ENCODE measurements at places on chromosomes 5 and 9. TPM values are rescaled to one million over a fixed set of nuclear protein-coding genes. Genes with fewer than 3 reads are reported as not detected.

- DNase-seq = peak; percentile 39
These were observed 707 bp downstream of the GTF3C5 start for GRCh38 chr9:133031496-133031911.

GRCh38 chr5:17087035-17087434, 130.4 kb upstream of the BASP1 start:
- no peak for DNase-seq

DNA sequence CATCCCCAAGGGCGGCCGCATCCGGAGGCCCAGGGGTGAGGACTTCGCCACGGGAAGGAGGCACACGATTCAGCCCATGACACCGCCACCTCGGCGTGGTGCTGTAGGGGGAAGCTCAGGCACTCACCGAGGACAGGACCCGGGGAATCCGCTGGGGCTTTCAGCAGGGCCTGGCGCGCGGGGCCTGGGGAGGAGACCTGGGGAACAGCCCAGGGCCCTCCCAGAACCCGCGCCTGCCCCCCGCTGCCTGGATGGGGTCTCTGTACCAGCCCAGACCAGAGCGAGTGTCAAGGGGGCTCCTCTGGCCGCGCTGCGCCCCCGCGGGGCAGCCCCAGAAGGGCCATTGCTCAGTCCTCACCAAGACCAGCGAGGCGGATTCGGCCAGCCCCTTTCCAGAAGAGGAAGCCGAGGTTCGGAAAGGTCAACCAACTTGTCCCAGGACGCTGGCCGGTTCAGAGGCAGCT, 12.8 kb downstream of the COL23A1 start:
- no peak for DNase-seq

GRCh38 chr9:114472765-114473446, 32.4 kb downstream of the WHRN start:
- no peak for DNase-seq

DNA sequence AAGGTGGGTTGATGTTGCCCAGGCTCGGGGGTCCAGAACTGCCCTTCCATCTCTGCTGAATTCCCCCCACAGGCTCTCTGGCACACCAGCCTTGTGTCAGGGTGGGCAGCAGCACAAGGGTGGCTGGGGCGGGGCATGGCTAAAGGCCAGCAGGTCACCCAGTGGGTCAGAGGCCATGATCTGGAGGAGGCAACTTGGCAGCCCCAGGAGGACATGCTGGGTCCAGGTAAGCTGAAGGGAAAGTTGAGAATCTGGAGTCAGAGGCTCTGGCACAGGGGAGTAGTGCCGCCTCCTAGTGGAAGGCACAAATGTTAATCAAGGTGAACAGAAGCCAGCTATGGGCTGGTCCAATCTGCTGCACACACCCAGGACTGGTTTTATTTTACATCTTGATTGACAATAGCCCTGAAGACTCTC, 6.2 kb downstream of the TMEM8B start:
- peak; percentile 22 for DNase-seq

DNA sequence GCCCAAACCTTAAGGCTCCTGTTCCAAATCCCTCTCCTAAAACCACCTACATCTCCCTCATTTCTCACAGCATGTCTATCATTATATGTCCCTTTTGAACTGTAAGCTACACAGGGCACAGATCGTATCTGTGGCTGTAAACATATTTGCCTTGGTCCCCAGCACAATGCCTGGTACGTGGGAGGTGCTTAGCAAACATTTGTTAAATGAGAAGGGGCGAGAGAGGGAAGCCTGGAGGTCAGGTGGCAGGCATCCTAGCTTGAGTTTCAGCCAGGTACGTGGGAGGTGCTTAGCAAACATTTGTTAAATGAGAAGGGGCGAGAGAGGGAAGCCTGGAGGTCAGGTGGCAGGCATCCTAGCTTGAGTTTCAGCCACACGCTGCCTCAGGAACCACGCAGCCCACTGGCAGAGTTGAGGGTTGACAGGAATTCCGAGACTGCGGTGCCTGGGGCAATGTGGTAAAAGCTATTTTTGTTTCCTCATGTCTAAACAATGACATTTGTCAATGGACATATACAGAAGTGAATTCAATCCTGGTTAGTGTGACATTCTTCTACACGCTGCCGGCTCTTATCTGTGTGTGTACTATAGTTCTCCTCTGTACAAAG, 113.6 kb downstream of the EFNA5 start:
- DNase-seq = peak; percentile 86

Gene LCN15
- total RNA-seq = not detected

Gene FOXD1
- total RNA-seq = 10.3 TPM

Gene BTNL8
- 0.23 TPM for total RNA-seq

DNA sequence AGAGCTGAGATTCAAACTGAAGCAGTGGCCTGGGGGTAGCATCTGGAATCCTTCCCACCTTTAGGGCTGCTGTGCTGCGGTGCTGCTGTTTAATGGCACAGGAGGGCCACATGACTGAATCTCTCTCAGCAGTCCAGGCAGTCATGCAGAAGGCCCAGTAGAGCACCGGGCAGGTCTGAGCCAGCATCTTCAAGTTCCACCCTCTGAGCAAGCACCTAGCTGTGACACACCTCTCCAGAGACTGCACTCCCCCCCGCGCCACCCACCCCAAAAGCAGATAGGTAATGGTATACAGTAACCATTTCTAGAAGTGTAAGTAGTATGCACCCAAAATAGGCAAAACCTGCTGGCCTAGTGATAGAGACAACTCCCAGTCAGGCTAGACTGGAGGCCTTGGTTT, 8.2 kb downstream of the IL4 start:
- no peak for DNase-seq

DNA sequence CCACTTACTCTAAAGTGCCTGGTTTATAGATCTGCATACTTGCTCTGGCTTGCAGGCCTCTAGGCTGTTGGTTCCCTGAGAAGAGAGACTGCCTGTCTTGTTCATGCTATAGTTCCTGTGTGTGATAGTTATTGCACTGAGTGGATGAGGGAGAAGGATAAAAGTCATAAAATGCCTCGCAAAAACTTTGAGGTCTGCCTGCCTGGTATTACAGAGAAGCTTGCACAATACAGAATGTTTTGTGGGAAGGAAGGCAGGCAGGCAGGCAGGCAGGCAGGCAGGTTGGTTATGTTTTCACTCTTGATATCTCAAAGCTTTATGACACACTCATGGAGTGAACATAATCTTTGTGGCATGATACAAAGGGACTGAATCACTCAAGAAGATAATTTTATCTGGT, 287.1 kb downstream of the SLIT3 start:
- DNase-seq = peak; percentile 51

DNA sequence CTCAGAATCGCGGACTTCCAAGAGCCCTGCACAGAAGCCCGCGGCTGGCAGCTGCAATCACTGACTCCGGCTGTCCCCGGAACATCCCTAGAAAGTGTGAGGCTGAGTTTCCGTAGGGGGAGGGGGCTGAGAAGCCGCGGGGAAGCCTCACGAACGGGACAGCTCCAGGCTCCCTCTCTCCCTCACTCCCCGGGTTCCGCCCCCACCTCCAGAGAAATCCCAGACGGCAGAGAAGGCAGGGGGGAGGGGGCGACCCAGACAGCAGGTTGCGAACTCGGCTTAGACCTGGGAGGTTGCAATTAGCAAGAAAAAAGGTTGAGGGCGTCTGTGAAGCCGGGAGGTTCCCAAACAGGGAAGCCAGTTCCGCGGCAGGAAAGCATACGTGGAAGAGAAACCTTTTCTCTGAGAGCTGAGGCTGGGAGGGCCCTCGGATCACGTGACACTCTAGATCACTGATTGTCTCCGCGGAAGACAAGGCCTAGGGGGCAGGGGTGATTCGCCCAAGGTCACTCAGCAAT, 73.8 kb upstream of the CPLX2 start:
- peak; percentile 9 for DNase-seq

Gene MARCOL
- not detected for total RNA-seq
